Aorta (tissue), 5 donors: ENCODE measurements at places on chromosomes 1 and 21. TPM values are rescaled to one million over a fixed set of nuclear protein-coding genes. Genes with fewer than 3 reads are reported as not detected.

DNA sequence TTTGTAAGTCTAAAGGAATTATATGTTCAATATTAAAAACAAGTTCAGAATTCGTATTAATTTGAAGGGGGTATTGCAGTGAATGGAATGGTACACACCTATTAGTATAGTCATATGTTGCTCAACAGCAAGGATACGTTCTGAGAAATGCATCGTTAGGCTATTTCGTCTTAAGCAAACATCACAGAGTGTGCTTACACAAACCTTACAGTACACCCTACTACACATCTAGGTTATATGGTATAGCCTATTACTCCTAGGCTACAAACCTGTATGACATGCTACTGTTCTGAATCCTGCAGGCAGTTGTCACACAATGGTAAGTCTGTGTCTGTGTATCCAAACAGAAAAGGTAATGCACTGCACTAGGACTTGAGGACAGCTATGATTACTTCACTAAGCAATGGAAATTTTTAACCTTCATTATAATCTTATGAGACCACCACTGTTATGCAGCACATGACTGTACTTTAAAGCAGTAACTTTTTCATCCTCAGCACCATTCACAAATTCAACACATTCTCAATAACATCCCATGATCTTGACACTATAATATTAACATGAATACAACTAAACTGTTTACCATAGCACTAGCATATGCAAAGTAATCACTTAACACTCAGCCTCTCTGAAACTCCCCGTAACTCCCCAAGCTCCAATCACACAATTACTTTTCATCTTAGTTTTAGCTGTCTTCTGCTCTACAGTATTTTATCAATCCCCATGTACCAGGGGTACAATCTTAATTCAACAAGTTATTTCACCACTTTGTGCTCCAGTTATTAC is 14.4 kb upstream of the PSMG1 start:
- no peak for DNase-seq

DNA sequence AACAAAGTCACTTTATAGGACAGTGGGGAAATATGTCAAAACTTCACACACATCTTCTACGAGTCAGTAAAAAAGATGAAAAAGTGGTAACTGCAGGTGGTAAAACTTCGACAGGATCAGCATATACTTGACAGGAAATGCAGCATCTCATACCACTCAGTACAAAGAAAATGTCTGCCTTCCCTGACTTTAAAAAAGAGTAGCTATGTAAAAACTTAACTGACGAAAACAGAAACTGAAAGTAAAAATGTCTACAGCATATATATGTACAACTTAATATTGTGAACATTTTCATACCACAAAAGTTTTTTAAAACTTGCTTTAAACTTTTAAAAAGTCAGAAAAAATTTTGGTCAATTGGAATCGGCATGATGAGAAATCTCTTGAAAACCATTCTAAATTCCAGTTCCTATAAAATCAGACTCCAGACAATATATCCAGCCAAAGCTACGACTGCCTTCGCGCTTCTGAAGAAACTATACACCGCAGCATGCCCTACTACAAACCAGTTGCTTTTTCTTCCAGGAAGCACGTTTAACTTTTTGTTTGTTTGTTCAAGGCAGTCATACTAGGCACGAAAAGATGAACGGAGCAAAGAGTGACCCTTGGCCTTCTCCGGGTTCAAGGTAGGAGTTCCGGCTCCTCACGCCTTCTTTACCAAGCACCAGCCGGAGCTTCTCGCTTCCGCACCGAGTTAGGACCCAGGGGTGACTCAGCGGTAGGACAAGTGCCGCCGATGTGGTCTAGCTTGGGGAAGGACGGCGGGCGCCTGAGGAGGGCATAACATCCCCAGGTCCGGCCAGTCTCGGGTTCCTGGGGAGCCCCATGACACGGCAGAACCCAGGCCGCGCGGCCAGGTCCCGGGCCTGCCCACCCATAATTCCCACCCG is 612 bp downstream of the PSMA5 start:
- no peak for DNase-seq

DNA sequence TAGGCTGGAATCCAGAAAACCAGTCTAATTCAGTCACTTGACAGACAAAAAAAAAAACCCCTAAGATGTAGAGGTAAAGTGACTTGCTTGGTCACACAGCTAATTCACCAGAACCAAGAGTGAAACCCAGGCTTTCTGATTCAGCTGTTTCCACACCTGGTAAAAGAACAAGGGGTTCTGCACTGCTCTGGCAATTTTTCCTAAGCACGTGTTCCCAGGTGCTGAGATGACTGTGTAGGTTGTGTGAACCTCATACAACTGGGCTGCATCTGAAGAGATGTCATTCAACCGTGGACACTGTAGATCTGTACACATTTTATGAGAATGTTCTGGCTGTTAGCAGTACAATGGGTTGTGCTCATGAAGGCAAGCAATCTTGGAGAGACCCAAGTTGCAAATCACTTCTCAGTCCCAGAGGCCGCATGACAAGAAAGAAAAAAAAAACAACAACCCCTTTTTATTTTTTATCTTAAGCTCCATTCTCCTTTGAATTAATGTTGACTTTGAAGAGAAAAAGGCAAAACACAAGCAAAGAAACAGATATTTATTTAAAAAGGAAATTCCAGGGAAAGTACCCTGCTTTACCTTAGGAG is 95.4 kb downstream of the INTS7 start:
- no peak for DNase-seq

- DNase-seq, result no peak
Observed at GRCh38 chr1:55275151-55275748, 60.1 kb upstream of the USP24 start.

GRCh38 chr1:165222580-165222979 is 133.9 kb downstream of the LMX1A start:
- no peak for DNase-seq

- DNase-seq, result no peak
Observed at GRCh38 chr1:116389013-116389412, 16.0 kb downstream of the ATP1A1 start.

DNA sequence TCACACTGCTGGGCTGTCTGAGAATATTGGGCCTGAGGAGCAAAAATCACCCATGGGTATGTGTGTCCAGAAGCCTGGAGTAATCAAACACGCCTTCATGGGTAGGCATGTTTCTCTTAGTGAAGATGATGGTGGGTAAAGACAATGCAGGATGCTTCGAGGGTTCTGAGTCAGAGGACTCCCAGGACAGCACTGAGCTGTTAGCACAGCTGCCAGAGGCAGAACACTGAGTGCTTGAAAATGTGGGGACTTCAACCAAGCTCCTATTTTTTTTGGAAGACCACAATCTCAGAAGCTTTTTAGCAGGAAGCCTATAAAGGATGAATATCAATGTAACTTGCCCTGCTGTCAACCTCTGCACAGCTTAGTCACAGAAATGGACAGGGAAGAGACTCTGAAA is 7.9 kb upstream of the NT5C1A start:
- no peak for DNase-seq

DNA sequence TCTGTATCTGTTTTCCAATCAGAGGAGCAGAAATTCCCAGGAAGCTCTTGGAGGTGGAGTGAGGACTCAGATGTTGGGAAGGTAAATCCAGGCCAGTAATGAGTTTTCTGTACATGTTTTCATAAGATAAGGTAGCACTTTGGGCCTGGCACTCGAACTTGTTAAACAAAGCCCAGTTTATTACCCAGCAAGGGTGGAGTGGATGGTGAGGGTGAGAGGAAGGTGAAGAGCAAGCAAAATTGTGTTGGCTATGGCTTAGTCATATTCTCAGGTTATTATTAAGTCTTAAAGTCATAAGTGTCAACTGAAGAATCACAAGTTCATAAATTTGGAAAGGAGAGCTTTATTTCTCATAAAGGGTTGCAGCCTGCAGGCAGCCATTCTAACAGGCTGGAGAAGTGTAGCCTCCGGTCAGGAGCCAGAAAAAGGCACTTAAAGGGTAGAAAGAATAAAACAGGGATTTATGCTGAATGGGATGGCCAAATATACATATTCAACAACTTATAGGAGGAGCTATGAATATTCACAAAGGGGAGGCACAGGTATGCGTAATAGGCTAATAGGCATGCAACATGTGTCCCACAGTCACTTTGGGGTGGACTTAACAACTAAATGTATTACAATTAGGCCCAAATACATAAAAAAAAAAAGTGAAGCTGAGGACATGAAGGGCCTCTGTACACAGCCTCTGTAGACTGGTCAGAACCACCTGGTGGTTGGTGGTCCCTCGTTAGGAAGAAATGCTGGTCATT is 523.9 kb downstream of the LMO4 start:
- DNase-seq, result no peak

DNA sequence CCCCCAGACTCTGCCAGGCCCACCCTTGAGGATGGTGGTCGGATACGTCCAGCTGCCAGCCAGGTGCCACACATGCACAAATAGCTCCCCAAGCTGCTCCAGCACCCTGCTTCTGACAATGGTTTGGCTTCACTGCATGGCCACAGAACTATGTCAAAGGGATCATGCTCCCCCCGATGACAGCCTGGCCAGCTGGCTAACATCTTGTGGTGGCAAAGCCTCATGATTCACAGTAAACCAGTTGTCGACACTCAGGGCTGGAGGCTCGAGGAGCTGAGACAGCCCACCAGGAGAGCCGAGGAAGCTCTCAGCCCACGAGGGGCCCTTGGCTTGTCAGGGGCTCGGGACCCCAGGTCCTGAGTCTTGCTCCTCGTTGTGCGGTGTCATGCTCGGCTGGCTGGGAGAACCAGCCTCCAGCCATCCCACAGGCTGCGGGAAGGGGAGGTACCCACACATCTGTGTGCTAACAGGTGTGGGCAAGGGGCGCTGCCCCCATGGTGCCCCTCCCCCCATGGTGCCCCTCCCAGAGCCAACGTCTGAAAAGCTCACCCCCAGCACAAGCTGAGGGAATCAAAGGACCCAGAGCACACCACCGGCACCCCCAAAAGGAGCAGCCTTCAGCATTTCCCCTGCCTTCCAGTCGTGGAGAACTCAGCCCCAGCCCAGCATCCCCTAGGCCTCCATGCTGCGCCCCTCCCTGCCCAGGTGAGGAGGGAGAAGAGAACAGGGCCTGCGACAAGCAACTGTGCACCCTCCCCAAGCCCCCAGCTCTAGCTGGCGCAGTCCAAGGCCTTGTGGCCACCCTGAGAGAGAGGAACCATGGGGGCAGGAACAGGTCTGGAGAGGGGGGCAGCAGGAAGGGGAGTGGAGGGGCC is 41.2 kb downstream of the KIF21B start:
- DNase-seq, result no peak

DNA sequence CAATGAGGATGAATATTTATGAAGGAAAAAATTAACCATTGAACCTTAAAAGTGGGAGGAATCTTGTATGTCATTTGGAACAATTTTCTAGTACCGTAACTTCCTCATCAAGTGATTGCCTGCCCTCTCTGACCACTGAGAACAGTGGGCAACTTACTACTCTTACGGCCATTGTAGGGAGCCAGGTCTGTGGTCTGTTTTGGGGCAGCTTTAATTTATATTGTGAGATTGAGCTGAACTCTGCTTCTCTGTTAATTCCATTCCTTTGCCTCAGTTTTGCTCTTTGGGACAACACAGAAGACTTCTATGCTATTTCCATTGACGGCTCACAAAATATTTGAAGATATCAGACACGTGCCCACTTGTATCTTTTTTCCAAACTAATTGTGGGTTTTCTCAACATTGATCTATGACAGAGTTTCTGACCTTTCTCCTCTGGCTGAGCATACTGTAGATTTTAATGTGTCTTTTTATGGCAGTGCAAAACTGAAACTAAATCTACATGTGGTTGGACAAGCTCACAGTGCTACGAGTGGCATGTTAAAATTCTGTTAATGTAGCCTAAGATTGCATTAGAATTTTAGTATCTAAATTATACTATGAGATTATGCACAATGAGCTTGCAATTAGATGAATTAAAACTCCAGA is 27.8 kb upstream of the ZNF281 start:
- DNase-seq, result no peak

DNA sequence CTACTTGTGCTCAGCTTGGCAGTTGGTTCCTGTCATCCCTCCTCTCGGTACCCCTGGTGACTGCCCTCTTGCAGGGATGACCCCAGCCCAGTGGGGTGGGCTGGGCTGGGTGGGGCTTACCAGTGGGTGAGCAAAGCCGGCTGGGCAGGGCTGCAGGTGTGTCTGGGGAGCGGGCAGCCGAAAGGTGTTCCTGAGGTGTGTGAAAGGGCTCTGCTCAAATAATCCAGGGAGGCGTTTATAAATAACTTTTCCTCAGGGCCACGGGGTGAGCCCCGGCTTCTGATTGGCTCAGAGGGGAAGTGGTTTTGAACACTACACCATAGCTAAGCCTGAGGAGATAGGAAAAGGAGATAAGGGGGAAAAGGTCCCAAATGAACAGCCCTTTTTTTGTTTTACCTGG is at the start of gene SLC26A9:
Gene SLC26A9 (minus strand): TSS at position 212 of the 400 bp plus-strand sequence. CDS start 7,636 bp downstream, outside the sequence.
- no peak for DNase-seq

GRCh38 chr21:42343963-42344510 is 6.8 kb downstream of the TFF2 start:
- DNase-seq, result no peak

DNA sequence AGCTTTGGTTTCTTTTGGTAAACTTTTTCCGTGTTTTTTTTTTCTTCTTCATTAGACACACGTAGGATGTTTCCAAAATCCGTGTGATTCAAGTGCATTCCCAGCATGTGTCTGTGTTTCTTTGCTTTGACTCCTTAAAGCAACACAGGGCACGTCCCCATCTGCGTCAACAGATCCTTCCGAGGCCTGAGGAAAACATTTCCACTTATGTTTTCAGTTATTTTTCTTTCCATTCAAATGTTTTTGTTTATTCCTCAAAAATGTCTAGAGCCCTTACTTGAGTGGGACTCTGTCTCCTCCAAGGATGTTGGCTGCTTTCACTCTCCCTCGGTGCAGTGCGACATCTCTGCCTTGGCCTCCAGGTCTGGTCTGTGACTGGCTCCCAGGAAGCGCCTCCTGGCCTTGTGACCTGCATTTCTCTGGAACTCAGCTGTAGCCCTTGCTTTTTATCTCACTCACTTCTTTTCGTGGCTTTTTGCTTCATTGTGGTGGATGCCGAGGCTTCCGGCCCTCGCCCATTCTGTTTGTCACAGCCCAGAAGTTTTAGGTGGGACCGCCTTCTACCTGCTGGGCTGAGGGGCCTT is 31.3 kb upstream of the SLC19A1 start:
- no peak for DNase-seq

DNA sequence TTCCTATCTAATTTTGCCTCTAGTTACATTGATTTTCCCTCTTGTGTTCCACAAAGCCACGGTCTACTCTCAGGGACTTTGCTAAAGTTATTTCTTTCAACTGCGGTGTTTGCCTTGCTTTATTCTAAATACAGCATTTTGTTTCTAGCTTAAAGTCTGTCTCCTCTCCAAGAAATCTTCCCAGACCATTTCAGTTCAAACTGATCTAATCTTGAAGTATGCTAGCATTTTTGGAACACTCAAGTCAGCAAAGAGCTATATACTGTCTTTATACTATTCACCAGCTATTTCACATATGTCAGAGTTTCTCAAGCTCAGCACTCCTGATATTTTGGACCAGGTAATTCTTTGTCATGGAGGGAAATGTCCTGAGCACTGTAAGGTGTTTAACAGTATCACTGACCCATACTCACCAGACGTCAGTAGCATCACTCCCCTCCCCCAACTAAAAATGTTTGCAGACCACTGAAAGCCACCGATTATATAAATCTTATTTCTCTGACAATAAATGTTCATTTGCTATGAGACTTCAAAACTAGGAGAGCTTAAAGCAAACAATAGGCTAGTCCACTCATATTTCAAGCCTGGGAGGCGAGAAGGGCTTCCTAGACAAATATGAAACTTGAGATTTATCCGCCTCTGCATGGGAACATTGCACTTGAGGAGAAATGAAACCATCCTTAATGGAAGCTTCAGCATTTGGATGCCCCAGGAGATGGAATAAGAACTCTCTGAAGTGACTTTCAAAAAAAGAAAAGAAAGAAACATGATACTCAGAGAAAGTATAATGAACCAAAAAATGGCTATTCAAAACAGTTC is 81.1 kb downstream of the KIAA0319L start:
- no peak for DNase-seq

The S100A3 gene
- total RNA-seq, result 3.8 TPM

The TAS1R1 gene
- total RNA-seq, result not detected

The NHLH2 gene
- total RNA-seq, result not detected
